ENCODE measurements at places on chromosomes 3 and 15.

DNA sequence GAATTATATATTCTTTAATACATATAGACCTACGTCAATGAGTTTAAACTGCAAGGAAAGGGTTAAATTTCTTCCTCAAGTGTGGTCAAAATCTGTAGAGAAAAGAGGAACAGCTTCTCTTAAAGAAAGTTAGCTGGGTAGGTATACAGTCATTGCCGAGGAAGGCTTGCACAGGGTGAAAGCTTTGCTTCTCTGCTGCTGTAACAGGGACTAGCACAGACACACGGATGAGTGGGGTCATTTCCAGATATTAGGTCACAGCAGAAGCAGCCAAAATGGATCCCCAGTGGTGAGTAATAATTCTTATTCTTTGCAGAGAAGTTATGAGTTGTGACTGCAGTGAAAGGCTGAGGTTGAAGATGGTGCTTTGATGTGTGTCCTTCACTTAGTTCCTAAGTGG, at the start of gene CD86:
CD86 (plus strand) TSS at position 148 of the 400 bp plus-strand sequence; CDS start at position 276, 128 bp downstream.
- no peaks in the 10 kb centered on the region for H3K4me1 ChIP-seq
- no peak within 1 kb of the TSS for H3K4me3 ChIP-seq
- no peaks in the 10 kb centered on the region for H3K36me3 ChIP-seq
- DNase-seq: no peak
- no peaks in the 10 kb centered on the region for H3K27me3 ChIP-seq
- no peak within 1 kb of the TSS for H3K27ac ChIP-seq

- H3K36me3 ChIP-seq: no peaks in the 10 kb centered on the region
- H3K27ac ChIP-seq: no peak overlapping the region
- H3K4me3 ChIP-seq: no peak overlapping the region
- no peak for DNase-seq
These were observed 175.3 kb upstream of the MITF start for GRCh38 chr3:69563981-69564380.

DNA sequence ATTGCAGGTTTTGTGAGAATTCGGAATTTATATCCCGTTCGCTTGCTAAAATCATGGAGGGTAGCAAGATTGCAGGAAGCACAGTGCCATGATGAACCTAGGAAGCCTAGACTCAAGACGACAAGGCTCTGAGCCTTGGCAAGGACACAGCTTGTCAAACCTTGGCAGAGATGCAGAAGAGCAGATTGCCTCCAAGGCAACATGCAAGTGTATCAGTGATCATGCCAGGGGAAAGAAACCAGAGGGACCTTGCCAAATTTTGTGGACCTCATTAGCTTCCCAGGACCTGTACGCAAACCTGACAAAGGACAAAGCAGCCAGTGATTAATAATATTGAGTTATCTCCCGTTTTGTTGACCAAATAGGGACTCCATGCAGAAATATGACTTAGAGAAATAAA, 159.7 kb downstream of the GOLIM4 start:
- no peak overlapping the region for H3K27ac ChIP-seq
- no peak for DNase-seq
- H3K4me1 ChIP-seq: no peaks in the 10 kb centered on the region
- H3K4me3 ChIP-seq: no peak overlapping the region
- no peaks in the 10 kb centered on the region for H3K36me3 ChIP-seq

GRCh38 chr3:113231391-113231790, 20.0 kb downstream of the BOC start:
- DNase-seq: no peak
- H3K27ac ChIP-seq: no peak overlapping the region
- H3K4me3 ChIP-seq: no peak overlapping the region
- H3K36me3 ChIP-seq: no peaks in the 10 kb centered on the region
- H3K4me1 ChIP-seq: no peaks in the 10 kb centered on the region

GRCh38 chr3:27454461-27454860, 29.7 kb downstream of the SLC4A7 start:
- no peak for DNase-seq
- H3K27me3 ChIP-seq: no peaks in the 10 kb centered on the region
- no peak overlapping the region for H3K4me3 ChIP-seq
- H3K4me1 ChIP-seq: no peaks in the 10 kb centered on the region
- no peaks in the 10 kb centered on the region for H3K36me3 ChIP-seq
